ENCODE measurements at places on chromosomes 1 and 21.

DNA sequence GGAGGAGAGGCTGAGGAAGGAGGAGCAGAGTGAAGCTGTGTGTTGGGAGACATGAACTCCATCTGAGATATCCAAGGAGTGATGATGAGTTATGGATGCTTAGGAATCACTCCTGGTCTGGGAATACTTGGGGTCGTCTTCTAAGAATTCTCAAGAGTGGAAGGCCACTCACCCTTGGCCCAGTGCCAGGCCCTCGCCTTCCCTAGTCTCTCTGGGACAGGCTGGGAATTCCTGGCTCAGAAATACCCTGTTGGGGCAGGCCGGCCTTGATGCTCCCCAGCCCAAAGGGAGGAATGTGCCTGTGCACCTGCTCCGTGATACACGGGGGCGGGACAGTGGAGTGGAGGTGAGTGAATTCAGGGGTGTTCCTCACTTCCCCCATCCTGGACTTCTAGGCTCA is 12.6 kb upstream of the LMNA start:
- no peak for DNase-seq

DNA sequence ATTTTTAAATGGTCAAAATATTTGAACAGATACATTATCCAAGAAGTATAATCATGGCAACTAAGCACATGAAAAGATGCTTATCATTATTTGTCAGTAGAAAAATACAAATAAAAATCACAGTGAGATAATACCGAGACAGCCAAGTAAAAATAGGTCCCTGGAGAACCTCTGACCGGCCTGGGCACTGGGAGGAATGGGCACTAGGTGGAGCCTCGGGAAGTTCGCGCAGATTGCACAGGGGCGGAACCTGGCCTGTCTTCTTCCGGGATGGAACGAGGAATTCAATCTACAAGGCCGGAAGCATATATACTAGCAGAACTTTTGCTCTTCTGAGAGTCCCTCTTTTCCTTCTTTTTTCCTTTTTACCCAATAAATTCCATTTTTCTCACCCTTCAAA is 148.5 kb upstream of the CHRM3 start:
- DNase-seq: no peak

DNA sequence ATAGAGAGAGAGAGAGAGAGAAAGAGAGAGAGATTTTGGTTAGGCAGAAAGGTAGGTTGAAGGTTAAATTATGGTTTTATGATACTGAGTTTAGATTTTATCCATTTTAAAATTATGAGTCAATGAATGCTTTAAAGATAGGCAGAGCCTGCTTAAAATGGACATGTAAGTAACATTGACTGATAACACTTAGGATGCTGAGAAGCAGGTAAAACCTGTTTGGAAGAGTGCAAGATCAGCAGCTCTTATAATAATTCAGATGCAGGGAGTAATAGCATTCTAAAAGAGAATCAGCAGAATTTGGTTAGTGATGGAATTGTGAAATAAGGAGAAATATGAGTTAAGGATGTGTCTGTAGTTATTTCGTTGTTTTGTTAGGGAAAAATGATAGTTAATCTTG is 446.6 kb downstream of the PLA2G4A start:
- DNase-seq: no peak

- no peak for DNase-seq
These were observed 71.0 kb upstream of the NFASC start for GRCh38 chr1:204799630-204800029.
